ENCODE measurements at places on chromosomes 3 and 15.

- DNase-seq, result no peak
Measured at GRCh38 chr3:69494185-69494584, 108.3 kb upstream of the FRMD4B start.

GRCh38 chr3:50611464-50612233, at the start of gene CISH:
Gene CISH, minus strand, starts transcription at chr3:50611774. Its CDS starts 124 bp downstream, at chr3:50611650.
- DNase-seq, result peak; percentile 85

DNA sequence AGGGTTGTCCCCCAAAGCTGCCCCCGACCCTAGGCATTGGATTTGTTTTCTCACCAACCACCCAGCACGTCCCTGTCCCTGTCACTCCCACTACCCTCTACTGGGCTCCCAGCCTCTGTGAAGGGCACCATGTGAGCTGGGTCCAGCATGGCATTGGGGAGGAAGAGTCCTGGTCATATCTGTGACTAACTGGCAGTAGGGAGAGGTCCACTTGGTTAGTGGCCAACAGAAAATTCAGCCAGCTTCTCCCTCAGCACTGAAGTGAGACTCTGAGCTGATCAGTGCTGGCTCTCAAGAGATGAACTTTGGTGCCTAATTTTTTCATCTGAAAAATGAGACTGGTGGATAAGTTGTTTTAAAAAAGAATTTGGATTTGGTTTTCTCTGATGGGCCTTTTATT, 11.3 kb upstream of the KIF23 start:
- no peak for DNase-seq

DNA sequence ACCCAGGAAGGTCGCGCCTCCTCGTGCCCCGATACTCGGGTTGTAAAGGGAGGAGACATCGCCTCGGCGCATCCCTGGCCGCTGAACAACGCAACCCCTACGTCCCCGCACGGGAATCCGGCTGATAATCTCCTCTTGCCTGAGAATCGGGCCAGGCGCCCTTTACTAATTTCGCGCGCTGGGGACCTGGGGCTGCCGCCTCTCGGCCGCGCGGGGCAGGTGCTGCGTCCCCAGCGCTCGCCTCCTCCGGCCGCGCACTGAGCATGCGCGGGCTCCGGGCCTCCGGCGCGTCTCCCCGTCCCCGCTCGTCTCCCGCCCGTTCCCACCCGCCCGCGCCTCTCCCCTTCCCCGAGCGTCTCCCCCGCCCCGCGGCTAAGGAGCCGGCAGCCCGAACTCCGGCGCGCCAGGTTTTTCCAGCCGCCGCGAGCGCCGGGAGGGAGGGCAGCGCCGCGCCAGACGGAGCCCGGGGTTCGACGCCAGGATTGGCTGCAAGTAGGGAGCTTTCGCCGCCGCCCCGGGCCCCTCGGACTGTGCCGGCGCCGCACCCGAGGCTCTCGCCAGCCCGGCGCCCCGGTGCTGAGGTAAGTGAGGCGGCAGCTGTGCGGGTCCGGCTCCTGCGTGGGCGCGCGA, at the start of gene CNTN4:
Gene CNTN4, plus strand, starts transcription at position 469 of the 630 bp plus-strand sequence.
- no peak for DNase-seq

DNA sequence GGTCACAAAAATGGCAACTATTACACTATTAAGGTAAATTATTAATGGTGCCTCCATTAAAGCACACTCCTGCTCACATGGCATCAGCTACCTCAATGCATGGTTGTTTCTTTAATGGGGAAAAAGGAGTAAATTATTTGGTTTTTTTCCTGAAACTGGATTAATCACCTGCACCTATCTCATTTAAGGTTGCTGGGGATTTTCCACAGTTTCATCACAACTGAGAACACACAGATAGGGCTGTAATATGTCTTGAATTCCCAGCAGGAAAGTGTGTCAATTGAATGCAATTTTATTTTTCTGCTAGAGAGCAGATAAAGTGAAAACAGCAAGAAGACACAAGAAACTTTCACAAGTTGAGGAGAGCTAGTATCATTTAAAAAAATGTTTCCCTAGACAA, 36.4 kb downstream of the RFTN1 start:
- DNase-seq, result no peak

- no peak for DNase-seq
Measured at GRCh38 chr15:91780387-91780786, 73.1 kb upstream of the SLCO3A1 start.

DNA sequence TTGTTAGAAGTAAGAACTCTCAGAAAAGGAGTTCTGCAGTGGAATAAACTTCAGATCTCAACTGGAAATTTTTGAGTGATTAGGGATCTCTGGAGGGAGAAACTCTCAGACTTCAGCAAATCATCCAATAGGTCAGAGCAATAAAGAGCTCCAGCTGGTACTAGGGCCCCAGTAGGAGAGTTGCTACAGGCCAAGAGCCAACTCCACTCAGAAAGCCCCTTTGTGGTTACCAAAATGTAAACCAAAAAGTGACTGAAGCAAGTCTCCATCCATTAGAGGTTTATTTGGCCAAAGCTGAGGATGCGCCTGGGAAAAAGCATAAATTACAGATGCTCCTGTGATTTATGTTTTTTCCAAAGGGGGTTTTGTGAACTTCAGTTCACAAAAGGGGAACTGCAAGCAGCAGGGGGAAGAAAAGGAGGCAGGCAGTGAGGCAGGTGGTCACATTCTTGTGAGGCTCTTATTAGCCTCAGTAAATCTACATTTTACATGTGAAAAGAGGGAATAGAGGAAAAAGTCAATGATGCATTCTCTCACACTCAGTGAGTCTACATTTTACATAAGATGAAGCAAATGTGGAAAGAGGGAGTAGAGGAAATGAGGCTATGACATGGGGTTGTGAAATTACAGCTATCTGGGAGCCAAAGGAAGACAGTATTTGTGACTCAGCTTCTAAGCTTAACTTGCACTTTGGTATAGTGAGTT, 92.4 kb upstream of the DAZL start:
- no peak for DNase-seq

DNA sequence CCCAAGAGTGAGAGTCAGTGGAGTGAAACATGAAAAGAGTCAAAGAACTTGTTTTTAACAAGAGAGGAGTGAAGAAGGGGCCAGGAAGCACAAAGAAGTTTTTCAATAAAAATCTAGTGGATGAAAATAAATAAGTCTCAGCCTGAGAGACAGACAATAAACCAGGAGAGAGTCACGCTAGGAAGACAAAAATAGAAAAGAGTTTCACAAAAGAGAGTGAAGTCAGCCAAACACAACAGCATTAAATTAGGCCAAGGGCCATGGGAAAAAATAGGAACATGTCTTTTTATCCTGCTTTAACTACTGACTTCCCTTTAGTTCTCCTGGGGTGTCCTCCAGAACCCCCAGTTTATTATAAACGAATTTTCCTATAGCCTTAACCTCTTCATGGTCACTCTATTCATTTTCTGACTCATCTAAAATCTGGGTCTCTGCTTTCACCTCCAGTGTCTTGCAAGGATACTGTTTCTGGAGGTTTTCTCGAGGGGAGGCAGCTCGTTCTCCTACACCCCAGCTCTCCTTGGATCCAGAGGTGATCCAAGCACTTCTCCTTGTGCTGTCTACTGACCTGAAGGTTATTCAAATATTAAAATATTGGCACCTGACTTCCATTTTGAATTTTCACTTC, 571.5 kb upstream of the PPP2R3A start:
- no peak for DNase-seq

DNA sequence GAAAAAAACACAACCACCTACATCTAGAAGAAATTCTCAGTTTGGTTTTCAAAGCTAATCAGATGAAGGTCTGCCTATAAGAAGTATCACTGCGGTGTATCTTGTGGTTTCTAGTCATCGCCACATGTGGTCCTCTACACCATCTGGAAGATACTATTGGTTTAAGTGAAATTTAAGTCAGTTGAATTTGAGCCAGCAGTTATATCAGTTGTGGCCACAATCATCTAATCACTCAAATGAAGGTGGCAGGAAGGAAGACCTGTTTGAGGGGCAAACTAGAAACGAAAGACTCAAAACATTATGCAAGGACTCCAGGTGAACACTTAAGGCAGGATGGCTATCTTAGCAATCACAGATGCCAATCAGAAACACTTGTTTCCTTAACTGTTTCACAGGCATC, 48.7 kb downstream of the ETV5 start:
- DNase-seq, result no peak

DNA sequence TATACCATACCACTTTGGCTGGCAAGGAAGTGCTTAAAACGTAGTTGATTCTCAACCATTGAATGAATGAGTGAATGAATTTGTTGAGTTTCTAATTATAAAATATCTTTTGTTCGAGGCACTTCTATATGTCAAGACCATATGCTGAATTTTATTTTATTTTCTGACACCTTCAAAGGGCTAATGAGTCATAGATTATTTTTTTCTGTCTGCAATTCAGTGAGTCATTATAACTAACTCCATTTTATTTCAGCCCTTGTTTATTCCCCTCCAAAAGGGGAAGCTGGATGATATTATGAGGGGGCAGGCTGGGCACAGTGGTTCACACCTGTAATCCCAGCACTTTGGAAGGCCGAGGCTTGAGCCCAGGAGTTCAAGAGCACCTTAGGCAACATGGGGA, 142.4 kb downstream of the P2RY1 start:
- DNase-seq, result no peak

- no peak for DNase-seq
Measured at GRCh38 chr3:143207338-143207961, 87.9 kb downstream of the CHST2 start.

GRCh38 chr3:119434703-119435102, 28.7 kb downstream of the TMEM39A start:
- DNase-seq, result no peak

- no peak for DNase-seq
Measured at GRCh38 chr15:68364028-68364659, 67.8 kb downstream of the ITGA11 start.

- no peak for DNase-seq
Measured at GRCh38 chr15:87578776-87579175, 677.8 kb downstream of the NTRK3 start.

GRCh38 chr15:70523616-70524015, 239.7 kb downstream of the UACA start:
- DNase-seq, result no peak

DNA sequence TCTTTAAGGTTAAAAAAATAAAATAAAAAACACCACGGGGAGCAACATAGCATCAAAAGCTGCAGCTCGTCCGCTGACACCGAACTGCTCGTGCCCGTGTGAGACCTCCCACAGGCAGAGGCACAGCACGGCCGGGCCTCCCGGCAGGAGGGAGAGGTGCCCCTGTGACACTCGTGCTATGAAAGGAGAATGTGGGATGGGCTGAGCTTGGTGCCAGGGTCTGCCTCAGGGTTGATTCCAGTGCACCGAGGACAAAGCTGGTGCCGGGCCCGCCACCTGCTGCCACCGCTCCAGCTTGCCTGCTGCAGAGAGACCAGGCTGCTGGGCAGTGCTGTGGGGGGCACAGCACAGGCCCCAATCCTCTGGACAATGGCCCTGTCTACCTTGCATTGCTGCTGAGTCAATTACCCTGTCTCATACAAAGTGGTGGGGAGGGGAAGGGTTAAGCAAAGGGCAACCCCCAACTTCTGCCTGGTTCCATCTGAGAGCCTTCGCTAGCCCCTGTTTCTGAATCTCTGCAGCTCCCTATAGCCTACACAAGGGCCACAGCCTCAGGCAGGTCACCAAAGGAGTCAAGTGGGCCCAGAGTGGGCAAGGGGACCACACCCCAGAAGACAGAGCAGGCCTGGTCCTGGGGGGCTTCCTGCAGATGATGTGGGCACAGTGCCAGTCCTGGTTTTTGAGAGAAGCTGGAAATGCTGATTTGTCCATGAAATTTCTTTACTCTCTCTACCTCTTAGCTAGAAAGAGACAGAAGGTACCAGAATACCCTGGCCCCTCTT, 74.0 kb upstream of the SNRPA1 start:
- no peak for DNase-seq

DNA sequence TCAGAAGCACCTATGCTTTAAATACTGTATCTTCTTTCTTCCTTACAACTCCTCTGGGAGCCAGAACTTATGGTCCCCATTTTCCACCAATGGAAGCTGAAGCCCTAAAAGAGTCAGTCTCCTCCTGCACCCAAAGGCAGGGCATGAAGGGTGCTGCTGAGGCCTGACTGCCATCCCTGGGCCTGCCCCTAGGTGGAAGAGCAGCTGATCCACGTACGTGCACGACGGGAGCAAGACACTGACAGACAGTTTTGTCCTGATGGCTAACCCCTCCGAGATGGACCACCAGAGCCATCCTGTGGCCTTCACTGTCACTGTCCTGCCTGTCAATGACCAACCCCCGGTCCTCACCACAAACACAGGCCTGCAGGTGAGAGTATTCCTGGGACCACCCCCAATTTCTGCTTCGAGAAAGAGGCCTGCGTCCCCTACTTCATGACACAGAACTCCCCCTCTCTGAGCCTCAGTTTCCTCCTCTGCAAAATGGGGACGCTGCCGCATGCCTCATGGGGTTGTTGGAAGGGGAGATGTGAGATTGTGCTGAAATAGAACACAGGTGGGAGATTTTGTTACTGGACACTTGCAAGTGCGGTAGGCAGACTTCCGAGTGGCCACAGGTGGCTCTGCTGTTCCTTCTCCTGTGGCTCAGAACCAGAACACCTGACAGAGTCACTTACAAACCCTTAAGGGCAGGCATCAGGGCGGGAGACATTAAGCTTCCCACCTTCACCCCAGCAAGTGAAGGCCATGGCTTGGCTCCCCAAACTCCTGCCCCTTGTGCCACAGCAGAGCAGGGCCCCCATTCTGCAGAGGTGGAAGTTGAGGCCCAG, 175.4 kb downstream of the TBC1D2B start:
- DNase-seq, result no peak
